NCI-H510A (cell line): ENCODE measurements at places on chromosomes 1 and 21.

DNA sequence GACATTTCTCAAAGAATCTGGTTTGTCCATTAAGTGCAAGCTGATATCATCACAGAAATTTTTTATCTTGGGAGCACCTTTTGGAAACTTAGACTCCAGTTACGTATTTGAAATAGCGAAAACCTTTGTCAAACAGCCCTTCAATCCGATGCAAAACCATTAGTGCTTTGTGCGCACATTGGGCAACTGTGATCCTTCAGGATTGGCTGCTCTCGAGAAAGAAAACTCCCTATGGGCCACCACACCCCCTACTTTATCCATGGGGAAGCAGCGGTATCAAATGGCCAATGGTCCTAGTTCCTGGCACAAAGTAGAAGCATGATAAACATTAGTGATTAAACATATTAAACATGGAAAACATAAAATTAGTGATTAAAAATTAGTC lies 16.0 kb upstream of the CD55 start:
- no peak for DNase-seq

GRCh38 chr1:31785020-31785946 lies 21.1 kb upstream of the ADGRB2 start:
- no peak for DNase-seq

DNA sequence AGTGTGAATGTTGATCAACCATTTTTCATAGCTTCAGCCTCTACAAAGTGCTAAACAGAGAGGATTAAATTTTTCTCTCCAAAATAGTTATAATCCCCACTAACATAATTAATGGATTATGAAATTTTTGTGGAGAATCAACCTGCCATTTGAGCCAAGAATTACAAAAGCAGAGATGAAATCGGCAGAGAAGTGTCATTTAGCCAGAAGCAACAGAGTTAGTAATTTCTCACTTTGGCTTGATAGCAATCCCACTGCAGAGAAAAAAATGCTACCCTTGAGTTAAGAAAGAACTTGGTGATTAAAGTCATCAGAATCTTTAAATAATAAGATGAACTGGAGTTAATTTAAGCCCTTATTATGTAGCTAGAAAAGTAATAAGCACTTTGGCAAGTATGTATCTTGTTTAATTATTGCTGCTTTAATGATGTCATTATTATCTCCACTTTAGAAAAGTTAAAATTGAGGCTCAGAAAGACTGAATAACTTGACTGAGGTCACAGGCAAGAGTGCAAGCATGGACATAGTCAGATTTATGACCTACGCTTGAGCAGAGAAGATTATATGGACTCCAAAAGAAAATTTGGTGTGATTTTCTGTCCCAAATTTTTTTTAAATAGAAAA lies 37.3 kb downstream of the RGS4 start:
- no peak for DNase-seq

- no peak for DNase-seq
Measured at GRCh38 chr1:46637444-46638083, 21.0 kb upstream of the MOB3C start.

DNA sequence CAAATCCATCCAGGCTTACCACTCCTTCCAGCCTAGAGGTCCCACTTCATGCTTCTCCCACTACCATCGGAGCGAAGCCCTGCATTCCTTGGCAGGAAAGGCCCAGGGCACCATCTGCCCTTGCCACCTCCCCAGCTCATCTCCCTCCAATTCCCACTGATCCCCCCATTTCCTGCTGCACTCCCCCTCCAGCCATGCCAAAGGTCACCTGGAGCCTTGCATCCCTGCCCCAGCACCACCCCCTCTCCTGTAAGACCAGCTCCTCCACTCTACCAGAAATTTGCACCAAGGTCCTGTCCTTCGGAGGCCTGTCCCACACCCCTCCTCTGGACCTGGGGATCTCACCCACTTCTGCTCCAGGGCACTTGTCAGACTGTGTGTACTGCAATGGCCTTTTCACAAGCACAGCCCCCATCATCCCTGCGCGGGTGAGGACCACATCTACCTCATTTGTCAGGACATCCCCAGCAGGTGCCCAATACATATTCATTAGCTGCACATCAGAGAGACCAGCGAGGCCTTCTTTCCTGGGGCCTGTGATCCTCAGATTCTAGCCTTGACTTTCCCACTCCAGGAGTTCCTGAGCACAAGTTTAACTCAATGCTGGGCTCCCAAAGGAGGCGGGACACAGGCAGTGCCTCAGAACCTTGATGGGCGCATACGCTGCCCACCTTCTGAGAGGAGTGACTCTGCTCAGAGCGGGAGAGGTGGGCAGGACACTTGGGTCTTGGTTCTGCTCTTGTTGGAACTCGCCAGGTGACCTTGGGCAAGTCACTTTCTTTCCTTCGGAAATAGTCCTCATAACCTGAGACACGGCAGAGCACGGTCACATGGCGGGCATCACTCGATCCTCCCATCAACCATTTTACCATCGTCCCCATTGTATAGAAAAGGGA lies 49.9 kb upstream of the EDN2 start:
- DNase-seq, result no peak

- no peak for DNase-seq
Measured at GRCh38 chr1:6100861-6101783, 55.4 kb downstream of the KCNAB2 start.
